ENCODE measurements at places on chromosomes 1 and 21. TPM values are rescaled to one million over a fixed set of nuclear protein-coding genes. Genes with fewer than 3 reads are reported as not detected.

Gene KPRP
- not detected for total RNA-seq

Gene NBPF10
- 2.9 TPM for total RNA-seq

Gene GJA4
- total RNA-seq: 3.8 TPM

Gene FCGR3A
- 6.7 TPM for total RNA-seq

Gene CDC42BPA
- total RNA-seq: 233 TPM

- no peak for DNase-seq
These were observed 24.6 kb downstream of the B3GALT5 start for GRCh38 chr21:39637197-39637970.

DNA sequence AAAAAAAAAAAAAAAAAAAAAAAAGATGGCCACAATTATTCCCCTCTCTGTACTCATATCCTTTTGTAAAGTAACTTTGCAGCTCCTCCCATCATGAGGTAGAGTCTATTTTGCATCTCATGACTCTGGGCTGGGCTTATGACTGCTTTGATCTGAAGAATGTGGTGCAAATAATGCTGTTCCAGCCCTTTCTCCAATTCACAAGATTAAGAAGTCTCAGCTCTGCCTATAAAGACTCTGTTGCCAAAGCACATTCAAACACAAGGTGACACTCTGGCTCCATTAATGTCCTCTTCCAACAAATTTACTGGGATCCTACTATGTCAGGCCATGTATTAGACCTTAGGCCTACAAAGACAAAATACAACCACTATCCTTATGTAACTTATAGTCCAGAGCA lies 64.8 kb upstream of the PTCH2 start:
- no peak for DNase-seq

GRCh38 chr1:99771513-99771918 lies 5.1 kb upstream of the FRRS1 start:
- no peak for DNase-seq

GRCh38 chr1:205245096-205245495 lies 17.4 kb downstream of the TMCC2 start:
- DNase-seq: no peak

DNA sequence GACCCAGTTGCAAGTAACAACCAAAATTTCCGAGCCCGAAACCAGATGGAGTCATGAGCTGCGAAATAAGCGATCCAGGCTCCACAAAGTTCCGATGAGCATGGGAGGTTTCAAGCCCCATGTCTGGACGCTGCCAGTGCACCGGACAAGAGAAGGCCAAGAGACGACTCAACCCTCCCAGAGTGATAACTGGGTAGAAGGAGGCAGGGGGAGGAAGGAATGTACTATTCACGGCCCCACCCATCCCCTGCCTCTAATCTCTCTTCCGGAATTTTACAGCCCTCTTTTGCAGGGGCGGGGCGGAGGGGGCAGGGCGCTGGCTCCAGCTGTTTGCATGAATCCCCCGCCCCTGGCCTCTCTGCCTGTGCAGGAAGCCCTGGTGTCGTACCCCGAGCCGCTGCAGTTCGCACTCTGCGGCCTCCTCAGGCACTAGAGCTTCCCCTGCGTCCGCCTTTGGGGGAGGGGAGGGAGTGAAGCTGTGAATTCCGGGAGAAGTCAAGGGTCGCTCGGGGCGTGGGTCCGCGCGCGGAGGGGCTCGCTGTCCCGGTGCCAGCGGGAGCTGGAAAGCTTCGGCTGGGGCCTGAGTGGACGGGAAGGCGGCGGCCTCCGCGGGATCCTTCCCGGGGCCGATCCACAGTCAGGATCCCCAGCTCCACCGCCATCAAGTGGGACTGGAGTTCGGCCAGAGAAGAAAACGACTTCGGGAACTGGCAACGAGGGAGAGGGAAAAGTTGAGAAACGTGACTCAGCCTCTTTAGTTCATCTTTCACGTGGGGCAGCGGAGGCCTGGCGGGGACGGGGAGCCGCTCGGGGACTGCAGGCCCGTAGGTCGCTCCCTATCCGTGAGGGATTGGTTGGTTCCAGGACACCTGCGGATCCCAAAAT lies 6.3 kb upstream of the PTP4A2 start:
- no peak for DNase-seq

GRCh38 chr1:66452162-66452561 lies 81.8 kb upstream of the SGIP1 start:
- no peak for DNase-seq

- DNase-seq: peak; percentile 72
These were observed 81.2 kb upstream of the EFHD2 start for GRCh38 chr1:15328351-15329103.

DNA sequence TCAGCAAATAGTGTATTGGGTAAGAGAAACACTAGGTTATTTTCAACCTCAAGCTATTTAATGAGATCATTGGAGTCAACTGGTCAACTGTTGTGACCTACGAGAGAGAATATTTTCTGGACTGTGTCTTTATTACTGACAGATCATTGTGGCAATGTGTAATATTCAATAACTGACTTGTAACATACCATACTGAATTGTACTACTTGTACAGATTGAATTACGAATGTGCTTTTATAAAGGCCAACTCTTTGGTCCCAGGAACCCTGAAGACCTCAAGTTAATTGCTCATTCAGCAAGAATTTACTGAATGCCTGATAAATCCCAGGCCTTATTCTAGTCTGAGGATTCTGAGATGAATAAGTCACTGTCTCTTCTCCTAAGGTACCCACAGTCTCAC lies 56.1 kb upstream of the CAMK1G start:
- DNase-seq: no peak

GRCh38 chr1:11594222-11594621 lies 60.0 kb downstream of the FBXO2 start:
- no peak for DNase-seq

- DNase-seq: no peak
These were observed 70.0 kb downstream of the HMCN1 start for GRCh38 chr1:185804206-185804605.
